ENCODE measurements at places on chromosomes 2 and 18. TPM values are rescaled to one million over a fixed set of nuclear protein-coding genes. Genes with fewer than 3 reads are reported as not detected.

Gene CCDC141
- 0.85 TPM for total RNA-seq

GRCh38 chr18:76443519-76444445, 51.3 kb downstream of the ZNF516 start:
- no peak for ATAC-seq

Gene SERPINB2
- total RNA-seq, result not detected

GRCh38 chr2:82391386-82391785, 2067.7 kb downstream of the SUCLG1 start:
- no peak for ATAC-seq

DNA sequence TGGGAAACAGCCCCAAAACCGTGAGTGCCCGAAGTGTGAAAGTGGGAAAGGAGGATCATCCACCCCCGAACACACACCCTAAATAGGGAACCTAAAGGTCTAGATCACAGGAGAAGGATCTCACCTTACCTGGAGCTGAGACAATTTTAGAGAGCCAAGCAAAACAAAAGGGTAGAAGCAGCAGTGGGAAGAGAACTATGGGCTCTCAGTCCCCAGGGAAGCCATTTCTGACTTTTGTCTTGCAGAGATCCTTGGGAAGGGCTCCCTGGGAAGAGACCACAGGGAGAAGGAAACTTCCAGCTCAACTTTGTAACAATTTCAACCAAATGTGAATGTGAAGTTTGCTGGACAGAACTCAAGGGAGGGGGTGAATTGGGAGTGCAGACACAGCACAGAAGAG, 110.6 kb downstream of the WDPCP start:
- ATAC-seq, result no peak

- ATAC-seq, result no peak
Observed at GRCh38 chr2:19507137-19507536, 148.7 kb upstream of the OSR1 start.

DNA sequence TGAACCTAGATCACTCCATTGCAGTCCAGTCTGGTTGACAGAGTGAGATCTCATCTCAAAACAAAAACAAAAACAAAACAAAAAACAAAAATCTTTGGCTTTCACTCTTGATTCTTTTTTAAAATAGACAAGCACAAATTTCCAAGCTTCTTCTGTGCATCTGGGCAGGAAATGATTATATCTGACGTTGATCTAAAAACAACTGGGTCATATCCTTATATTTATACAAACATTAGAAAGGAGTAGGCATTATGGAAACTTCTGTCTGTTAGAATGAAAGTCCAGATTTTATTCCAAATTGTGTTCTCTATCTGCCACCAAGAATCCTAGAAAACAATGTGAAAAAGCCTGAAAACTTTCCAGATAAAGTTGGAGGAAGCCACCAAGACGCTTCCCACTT, 26.2 kb upstream of the PMAIP1 start:
- no peak for ATAC-seq

DNA sequence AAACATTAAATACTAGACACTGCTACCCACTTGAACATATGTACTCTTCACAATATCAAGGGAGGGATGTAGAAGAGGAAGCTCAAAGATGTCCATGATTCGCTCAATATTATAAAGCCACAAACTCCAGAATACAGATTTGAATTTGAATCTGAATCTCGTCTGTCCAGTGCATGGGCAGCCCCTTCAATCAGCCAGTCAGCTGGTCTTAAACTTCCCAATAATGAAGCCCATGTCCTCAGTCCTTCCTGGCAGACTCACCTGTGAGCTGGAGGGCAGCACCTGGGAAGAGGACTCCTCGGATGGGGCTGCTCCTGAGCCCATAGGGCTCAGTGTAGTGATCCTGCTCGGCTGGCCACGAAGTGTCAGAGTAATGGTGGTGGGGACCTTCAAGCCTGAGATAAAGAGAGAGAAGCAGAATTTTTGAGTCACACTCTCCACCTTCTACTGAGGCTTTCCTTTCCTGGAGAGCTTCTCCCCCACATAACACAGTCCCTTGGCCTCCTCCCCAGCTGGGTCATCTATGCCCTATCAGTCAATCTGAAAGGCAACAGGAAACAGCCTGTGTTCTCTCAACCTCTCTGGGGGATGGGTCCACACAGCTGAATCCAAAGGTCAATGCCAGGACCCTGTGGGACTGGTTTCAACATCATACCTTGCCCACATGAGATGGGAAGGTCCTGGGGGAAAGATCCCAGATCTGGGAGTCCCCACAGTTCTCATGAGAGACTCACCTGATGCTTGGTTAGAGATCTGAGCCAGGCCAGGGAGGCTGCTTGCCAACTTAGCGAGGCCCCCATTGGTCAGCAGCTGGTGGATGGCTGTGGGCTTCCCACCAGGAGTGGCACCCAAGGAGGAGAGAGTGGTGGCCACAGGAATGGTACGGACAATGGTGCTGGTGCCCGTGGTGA, 36.5 kb downstream of the KANSL3 start:
- ATAC-seq, result no peak

Gene IL36B
- total RNA-seq, result not detected

Gene MEP1B
- 0.37 TPM for total RNA-seq

GRCh38 chr2:15899751-15900493, 40.4 kb upstream of the MYCN start:
- ATAC-seq, result no peak

DNA sequence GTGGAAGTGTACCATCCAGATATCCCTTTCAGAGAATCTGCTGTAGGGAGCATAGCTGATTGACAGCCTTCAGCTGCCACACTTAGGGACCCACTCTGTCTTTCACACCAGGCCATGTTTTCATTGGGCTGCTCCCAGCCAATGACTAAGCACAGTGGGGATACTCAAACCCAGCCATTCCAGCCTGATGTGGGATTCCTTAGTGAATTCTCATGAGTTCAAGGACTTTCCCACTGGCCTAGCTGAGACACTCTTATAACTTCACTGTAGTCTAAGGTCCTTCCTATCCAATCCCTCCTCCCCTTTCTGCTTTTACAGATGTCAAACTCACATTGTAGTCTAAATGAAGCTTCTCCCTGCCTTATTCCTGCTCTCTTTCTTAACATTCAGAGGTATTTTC, 201.2 kb downstream of the PIK3C3 start:
- no peak for ATAC-seq

DNA sequence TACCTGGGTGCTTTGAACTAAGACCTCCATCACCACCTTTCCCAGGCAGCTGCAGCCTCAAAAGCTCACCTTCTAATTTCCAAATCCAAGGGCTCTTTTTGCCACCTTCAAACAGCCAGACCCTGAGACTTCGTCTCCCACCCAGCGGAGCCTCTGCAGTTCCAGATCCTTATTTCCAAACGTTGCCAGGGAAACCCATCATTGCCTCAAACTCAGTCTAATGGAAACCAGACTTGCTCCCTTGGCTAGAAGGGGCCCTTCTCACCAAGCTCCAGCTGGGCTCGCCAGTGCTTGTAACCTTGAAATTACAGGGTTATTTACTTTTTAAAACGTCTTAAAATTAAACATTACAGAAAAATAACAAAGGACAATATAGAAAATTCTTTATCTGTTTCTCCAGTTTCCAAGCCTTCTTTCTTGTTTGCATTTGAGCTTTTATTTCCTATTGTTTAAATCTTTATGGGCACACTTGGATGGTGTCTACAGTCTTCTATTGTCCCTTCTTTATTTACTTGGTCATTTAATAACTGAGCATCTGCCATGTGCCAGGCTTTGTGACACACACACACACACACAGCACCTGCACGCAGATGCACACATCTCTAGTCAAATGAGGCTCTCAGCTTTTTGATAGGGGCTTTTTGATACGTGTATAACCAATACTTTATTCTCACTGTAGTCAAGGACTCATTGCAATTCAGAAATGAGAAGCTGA, 36.1 kb downstream of the TRPM8 start:
- ATAC-seq, result no peak

Gene AMER3
- 0.15 TPM for total RNA-seq

Gene DAW1
- total RNA-seq, result 0.09 TPM

Gene VWA3B
- total RNA-seq, result 0.97 TPM

Gene IL36RN
- total RNA-seq, result 0.73 TPM

Gene REG3A
- total RNA-seq, result not detected

DNA sequence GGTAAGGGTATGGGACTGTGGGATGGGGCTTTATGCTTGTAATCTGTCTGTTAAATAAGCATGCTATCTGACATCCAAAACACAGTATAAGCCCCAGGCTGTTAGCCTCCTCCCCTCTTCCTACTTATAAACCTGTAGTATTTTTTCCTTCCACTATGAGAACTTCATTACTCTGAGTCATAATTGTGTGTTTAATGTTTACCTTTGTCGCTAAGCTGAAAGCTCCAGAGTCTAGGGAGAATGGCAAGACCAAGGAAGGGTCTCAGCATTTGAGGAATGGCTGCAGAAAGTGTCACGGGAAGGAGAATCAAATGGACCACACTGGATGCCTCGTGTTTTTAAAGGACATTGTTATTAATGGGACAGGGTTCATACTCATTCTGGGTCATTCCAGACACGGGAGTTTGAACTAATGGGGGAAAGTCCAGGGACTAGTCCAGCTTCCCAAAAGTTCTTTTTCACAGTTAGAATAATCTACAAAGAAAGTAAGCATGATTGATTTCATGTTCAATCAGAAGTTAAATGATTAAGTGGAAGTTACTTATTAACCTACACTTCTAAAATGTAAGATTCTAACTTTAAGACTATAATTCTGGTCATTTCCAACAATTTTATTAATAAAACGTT, 292.2 kb downstream of the AFF3 start:
- ATAC-seq, result no peak

DNA sequence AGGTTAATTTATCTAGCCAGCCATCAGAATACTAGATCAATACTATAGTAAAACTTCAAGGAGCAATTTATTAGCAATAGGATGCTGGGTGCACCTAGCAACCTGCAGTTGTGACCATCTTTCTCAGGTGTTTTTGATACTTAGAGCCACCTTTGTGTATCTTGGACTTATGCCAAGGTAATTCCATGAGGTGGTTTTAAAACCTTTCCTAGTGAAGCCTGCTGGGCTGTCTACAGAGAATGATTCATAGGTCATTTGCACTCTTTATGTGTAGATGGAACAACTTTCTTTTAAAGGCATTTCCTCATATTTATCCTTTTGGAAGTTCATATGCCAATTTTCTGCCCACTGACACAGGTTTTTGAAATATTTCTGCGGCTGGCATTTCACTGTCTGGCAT, 1030.1 kb upstream of the POU3F3 start:
- no peak for ATAC-seq

DNA sequence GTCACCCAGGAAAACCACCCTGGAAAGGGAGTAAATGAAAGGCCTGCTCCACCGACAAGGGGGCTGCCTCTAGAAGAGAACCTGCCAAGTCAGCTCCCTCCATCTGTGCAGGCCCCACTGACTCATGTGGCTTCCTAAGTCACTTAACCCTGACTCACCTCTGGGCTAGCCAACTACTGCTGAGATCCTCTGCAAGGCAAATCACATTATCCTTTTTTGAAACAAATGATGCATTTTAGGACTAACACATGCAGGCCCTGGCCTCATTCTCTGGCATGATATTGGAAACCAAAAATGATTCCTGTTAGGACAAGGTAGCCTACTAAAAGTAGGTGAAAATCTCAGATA, 474.6 kb downstream of the EPHA4 start:
- ATAC-seq, result no peak

Gene ARHGAP15
- 0.66 TPM for total RNA-seq

GRCh38 chr2:143397884-143398614, 268.8 kb downstream of the ARHGAP15 start:
- ATAC-seq, result peak; percentile 87

DNA sequence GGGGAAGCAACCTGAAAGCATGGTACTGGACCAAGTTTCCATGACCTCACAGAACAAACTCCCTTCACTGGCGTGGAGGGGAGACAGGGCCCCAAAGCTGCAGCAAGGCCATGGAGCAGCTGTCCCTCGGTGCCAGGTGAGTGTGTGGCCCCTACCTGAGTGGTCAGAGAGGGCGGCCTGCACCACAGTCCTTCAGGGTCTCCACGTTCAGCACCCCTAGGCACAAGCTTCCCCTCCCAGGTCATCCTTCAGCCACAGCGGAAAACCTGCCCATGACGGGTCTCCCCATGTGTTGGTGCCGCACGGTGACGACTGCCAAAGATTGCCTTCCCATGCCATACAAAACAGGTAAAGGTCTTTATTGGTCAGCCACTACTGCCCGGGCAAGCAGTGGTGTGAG, 201.6 kb downstream of the MGAT5 start:
- ATAC-seq, result no peak

Gene CAPN14
- 0.11 TPM for total RNA-seq

Gene WIPF1
- total RNA-seq, result 13.0 TPM

Measured in motor neuron (in vitro differentiated cells).